ENCODE measurements at places on chromosomes 3 and 15.
A peak's percentile ranks its signal among the peaks of the same experiment; 100 is the strongest.

DNA sequence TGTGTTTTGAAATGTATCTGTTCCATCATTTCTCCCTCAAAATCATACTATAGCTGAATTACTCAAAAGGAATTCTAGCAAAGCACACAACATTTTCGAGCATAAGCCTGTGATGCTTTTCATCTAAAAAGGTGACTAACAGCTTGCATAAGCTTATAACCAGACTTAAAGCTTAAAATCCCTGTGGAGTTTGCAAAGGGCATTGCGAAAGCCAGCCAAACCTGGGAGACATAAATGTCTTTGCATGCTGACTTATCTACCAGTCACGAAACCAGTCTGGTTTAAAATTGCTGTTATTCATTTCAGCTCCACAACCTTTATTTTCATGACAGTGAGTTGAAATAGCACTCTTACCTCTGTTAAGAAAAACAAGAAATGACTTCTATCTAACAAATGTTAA, 35.6 kb upstream of the LIPC start:
- no peak for DNase-seq

- DNase-seq, result no peak
Measured at GRCh38 chr15:62816342-62817069, 226.0 kb upstream of the TPM1 start.

DNA sequence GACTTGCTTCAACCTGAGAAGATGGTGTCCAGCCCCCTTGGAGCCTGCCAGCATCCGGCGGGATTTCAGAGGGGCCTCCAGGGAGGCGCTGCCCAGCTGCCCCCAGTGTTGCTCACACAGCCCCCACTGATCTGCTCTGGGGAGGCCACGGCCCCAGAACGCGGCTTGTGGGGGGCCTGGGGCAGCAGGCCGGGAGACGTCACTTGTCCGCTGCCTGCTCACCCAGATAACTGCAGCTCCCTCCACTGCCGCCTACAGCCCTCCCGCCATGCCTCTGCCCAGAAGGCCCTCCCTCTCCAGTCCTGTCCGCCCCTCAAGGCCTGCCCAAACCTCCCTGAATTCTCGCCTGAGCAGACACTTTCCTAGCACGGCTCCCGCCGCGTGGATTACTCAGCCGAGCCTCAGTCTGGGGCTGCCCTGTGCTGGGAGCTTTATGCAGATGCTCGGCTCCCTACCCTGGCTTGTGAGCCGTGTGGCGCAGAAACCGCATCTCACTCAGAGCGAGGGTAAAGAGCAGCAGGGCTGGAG, 17.2 kb upstream of the ADIPOQ start:
- peak; percentile 63 for DNase-seq

DNA sequence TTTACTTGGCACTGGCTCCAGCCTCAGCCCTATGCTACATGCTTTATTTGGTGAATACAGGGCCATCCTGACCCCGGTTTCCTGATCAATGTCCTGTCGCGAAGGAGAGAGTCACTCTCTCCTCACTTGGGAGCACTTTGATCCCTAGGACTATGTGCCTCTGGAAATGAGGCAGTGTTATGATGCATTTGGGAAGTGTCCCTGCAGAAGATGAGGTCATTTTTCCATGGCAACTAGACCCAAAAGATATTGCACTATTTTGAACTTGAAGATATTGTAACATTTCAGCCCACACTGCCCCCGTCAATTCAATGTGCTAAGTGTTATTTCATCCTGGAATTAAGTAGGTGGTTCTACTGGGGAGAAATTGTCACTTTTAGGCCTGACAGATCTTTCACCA, 68.0 kb downstream of the LRRK1 start:
- no peak for DNase-seq

DNA sequence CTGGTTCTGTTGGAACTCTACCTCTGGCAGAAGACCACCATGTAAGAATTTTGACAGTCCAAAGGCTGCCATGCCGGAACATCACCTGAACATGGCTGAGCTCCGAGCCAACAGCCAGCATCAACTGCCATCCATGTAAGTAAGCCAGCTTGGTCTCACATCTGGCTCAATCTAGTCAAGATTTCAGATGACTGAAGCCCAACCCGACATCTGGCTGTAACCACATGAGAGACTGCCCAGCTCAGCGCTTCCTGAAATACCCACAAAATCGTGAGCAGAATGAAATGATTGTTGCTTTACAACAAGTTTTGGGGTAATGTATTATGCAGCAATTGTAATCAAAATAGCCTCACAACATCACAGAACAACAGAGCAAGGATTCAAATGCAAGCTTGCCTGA, 32.9 kb downstream of the GHSR start:
- DNase-seq, result no peak

DNA sequence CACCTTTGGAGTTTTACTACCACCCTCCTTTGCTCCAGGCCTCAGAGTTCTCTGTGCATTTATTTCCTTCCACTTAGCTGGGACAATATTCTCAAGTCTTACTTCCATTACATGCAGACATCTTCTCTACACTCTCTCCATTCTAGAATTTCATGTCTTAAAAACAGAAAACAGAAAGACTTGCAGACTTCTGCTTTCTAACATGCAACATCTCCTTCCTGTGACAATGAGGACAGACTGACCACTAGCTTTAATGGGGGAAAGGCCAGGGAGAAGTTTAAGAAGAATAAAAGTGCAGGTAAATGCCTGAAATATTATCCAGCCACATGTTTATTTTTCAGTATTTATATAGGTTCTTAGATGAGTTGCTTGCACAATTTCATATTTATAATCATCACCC, 17.1 kb upstream of the CSTA start:
- no peak for DNase-seq

GRCh38 chr3:58111513-58112184, 99.1 kb downstream of the DNASE1L3 start:
- DNase-seq, result no peak

DNA sequence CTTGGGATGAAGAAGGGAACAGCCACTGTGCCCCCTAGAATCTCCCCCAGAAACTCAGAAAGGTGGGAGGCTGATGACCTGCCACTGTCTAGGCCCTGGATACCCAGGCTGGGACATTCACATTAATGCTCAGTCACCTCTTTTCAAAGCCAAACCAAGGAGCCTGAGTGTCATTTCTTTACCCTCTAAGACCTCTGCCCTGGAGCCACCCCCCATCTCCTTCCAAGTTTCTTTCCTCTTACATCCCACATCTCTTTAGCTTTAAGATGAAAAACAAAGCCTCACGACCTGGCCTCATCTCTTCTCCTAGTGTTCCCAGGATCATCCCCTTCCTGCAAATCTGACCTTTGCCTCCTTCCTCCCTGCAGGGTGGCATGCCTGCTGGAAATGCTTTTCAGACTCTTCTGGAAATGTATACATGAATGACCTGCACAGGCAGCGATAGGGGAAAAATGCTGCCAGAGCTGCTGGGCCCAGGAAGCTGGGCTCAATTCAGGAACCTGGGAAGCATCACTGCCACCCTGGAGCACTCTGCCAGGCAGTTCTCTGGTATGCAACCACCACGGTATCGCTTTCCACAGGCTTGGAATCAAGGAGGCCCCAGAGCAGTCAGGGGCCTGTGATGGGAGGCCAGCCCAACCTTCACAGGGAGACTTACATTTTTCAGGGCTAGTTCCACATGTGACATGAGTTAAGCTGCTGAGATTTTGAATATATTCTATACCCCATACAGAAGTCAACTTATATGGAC, 67.6 kb downstream of the DAPK2 start:
- no peak for DNase-seq

- DNase-seq, result no peak
Measured at GRCh38 chr3:49878686-49879085, 9.0 kb upstream of the CAMKV start.

GRCh38 chr3:194987571-194988494, 283.1 kb downstream of the XXYLT1 start:
- no peak for DNase-seq

DNA sequence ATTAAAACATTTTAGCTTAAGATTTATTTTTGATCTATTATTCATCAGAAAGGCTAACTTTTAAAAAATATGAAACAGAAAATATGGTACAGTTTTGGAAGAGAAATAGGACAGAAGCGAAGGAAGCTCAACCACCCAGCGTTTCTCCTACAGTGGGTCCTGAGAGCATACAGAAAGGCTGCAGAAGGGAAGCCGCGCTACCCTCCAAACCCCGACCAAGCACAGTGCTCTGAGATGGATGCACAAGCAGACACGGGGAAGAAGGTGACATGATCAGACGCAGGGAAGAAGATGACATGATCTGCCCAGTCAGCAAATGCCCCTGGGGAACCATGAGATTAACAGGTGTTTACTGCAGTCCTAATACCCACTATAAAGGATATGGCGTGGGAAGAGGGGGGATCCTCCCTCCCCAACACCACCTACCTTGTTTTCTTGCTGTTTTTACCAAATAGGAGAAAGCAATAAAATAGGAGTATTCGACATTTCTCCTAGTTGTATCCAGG, 14.4 kb downstream of the DCUN1D1 start:
- no peak for DNase-seq

DNA sequence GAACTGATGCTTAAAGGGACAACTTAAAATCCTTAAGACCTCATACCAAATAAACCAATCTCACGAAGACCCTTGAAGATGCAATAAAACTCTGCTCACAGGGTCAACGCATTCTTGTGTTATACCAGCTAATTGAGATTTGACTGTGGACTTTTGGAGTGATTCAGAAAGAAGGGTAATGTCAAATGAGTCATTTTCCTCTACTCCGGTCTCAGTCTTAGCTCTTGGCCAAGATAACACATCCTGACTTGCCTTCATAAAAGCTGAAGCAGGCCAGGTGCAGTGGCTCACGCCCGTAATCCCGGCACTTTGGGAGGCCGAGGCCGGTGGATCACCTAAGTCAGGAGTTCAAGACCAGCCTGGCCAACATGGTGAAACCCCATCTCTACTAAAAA, 3.8 kb downstream of the PKM start:
- no peak for DNase-seq

DNA sequence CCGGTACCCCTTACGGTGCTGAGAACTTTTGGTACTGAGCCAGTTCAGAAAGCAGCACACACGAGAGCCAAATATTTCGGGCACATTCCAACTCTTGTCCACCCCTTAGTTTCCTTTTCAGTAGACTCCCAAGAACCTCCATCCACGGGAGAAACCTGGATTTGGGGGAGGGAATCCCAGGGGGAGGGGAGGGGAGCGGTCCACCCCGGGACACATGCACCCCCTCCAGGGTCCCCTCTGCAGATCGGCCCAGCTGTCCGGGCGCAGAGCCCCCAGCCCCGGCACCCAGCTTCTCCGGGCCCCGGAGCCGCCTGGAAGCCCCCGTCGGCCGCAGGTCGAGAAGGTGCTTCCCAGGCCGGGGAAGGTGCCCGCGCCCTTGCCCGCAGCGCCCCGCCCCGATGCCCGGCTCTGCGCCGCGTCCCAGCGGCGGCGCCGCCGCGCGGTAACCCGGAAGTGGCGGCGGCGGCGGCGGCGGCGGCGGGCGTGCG, 455 bp upstream of the ABHD17C start:
- DNase-seq, result no peak

DNA sequence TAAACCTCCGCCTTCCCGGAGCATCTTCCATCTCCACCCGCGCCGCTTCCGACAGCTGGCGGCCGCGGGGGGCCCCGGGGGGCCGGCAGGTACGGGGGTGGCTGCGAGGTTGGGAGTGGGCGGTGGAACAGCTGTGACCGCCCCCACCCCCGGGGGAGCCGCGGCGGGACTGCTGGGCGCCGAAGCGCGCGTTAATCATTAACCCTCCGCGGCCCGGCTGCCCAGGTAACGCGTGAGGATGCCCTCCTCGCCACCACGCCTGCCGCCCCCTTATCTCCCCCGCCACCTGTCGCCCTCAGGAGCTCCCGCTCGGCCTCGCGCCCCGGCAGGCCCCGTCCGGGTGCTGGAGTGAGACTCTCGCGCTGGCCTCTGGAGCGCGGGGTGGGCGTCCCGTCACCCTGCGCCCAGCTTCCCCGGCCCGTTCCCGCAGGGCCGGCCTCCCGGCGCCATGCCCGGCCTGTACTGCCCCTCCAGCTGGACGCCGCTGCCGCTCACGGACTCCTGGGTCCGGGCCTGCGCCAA, 757 bp downstream of the VWA5B2 start:
- DNase-seq, result no peak

- no peak for DNase-seq
Measured at GRCh38 chr3:70824773-70825172, 512.3 kb upstream of the MDFIC2 start.

DNA sequence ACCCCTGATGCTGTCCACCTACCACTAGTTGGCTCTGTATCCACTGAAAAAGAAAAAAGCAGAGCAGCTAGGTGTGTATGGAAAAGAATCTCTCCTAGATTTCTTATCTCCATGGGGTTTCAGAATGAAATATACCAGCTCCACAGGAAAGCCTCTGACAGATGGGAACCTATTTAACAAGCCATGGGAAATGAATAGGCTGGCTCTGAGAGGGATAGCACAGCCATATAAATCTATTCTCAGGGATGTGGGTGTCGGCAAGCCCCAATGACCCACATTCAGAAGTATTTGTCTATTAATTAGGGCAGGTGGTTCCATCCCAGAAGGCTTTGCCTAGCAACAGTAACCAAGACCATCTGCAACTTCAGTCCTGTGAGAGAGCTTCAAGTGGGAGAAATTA, 694.1 kb downstream of the AGBL1 start:
- no peak for DNase-seq

- no peak for DNase-seq
Measured at GRCh38 chr3:149235599-149236424, 14.2 kb upstream of the CP start.

DNA sequence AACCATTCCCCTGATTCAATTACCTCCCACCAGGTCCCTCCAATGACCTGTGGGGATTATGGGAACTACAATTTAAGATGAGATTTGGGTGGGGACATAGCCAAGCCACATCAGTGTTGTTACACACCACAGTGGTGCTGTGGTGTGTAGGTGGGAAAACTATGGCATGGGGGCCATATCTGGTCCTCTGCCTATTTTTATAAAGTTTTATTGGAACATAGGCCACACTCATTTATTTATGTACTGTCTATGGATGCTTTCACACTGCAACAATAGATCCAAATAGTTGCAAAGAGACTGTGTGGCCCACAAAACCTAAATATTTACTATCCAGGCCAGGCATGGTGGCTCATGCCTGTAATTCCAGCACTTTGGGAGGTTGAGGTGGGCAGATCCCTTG, 46.4 kb downstream of the FLNB start:
- DNase-seq, result no peak

DNA sequence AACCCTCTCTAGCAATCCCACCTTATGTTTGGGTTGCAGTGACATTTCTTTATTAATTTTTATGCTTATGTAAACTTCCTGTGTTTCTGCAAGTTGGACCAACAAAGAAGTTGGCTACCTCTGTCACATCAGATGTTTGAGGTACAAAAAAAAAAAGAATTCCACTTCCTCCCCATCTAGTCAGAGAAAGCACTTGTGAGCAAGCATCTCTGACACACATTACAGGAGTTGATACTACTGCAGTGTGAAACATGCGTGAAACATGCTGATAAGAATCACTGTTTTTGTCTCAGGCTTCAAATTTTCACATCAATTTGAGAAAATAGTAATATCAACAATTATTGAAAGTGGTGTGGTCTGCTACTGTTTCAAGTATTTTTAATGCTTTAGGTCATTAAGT, 1.3 kb downstream of the SCAANT1 start:
- DNase-seq, result no peak

DNA sequence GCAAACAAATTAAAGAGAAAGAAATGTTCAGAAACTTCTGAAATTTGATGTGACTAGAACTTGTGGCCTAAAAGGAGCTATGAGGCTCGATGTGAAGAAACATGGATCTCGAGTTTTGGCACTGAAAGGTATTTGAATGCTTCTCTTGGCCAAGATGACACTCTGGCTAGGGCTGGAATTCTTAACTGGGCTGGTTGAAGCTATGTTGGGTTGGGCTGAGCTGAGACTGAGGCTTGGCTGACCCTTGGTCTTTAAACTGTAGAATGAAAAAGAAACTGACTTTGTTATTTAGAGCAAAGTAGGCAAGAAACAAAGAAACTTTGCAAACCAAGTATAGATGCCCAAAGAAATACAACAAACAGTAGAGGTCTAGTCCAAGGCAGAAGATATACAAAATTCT, 28.1 kb upstream of the CLDN16 start:
- DNase-seq, result no peak
